NCI-H1436 treated with DMSO at 0.1 percent for 48 hours (cell line): ENCODE measurements at places on chromosomes 7 and 10.

DNA sequence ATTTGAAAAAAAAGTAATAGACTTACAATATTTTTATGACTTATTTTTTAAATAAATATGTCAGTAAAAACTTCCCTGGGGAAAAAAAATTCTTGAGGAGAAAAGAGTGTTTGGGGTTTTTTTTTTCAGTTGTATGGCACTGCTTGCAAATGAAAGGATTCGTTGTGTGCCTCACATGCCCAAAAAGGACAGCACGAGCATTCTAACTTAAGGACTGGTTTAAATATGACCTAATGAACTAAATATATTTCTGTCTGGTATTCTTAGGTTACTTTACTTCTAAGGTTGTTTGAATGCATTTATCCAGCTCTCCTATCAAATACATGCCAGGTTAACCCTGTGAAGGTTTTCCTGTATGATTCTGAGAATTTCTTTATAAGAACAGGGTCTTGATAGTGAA is 988 bp upstream of the CD36 start:
- DNase-seq = no peak

DNA sequence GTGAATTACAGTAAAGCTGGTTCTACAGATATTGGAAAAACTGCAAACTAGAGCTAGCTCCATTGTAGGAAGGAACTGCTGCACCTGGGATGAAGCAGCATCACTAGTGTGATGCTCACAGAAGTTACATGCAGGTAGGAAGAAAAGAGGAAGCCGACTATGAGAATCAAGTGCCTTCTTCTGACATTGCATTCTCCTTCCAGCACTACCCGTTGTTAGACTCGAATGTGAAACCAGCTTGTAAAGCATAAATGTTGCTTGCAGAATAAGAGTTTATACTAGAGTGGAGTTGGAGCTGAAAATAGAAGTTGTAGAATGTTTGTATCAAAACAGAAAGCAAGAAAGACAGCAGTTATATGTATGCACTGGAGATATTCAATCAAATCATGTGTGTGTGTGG is 49.9 kb downstream of the TRIM24 start:
- DNase-seq = no peak

GRCh38 chr7:105776068-105776790 is 100.2 kb downstream of the ATXN7L1 start:
- no peak for DNase-seq

DNA sequence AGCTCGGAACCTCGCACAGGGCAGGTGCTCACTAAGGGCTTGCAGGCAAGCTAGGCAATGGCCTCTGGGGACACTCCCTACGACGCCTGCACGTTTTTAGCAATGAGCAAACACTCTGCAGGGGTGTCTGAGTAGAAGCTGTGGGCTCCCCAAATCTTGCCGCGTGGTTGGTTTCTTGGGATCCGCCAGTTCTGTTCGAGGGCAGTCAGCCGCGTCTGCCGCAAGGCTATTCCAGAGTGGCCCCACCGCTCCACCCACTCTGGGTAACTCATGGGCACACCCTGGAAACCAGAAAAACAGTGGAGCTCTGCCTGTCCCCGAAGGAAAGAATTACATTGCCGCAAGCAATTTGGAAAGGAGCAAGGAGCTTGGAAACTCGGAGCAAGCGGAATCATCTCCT is 189.3 kb upstream of the LYZL2 start:
- DNase-seq = no peak

DNA sequence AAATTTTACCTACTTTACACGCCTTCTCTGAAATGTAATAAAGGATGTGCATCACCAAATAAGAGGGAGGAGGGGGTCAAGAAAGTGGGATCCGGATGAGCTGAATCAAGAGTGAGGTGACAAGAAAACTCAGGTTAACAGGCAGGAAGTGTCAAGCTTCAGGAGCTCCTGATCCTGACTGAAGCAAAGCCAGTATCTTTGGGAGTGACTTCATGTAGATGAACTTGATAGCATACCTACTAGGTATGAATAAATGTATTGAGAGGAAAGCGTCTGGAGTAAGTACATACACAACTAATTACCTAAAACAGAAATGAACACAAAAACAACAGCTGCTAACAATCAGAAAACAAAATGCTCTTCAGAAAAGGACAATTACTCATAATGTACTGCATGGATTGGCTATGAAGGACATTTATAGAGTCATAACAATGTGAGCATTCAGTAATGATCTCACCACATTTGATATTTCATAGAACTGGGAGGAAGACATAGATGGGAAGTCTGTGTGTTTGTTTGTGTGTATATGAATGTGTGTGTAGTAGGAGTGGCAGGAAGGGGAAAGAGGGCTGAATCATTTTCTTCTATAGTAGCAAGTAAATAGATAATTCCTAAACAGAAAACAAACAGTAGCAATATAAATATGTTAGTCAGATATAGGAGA is 29.4 kb downstream of the PRKG1 start:
- no peak for DNase-seq

DNA sequence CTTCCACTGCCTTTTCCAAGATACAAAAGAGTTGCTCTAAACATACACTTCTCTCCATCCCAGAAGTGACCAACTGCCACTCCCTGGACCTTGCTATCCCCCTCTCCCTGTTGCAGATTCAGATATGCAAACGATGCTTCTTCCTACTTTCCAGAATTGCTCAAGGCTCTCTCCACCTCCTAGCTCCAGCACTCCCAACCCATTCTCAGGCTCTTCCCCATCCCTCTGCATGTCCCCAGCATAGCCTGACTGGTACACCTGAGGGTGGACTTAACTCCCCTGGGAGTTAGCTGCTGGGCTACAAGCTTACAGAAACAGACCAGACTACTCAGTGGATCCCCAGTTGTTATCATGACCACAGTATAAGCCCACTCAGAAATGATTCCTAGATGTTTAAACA is 27.6 kb downstream of the MKRN1 start:
- DNase-seq = no peak

DNA sequence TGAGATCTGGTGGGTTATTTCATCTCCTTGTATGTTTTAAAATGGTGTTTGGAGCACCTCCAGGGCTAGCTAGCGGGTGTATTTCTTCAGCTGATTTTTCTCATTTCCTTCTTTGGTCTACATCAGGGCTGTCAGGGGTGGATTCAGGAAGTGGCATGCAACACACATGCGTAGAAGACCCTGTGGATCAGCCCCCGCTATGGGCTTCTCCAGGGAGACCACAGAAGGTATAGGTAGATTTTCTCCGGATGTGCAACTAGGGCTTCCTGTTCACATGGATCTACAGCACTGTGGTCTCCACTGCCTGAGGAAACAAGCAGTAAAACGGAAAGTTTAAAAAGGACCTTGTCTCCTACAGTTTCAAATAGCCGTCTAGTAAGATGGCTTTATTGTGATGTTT is 10.4 kb downstream of the NUB1 start:
- DNase-seq = no peak

DNA sequence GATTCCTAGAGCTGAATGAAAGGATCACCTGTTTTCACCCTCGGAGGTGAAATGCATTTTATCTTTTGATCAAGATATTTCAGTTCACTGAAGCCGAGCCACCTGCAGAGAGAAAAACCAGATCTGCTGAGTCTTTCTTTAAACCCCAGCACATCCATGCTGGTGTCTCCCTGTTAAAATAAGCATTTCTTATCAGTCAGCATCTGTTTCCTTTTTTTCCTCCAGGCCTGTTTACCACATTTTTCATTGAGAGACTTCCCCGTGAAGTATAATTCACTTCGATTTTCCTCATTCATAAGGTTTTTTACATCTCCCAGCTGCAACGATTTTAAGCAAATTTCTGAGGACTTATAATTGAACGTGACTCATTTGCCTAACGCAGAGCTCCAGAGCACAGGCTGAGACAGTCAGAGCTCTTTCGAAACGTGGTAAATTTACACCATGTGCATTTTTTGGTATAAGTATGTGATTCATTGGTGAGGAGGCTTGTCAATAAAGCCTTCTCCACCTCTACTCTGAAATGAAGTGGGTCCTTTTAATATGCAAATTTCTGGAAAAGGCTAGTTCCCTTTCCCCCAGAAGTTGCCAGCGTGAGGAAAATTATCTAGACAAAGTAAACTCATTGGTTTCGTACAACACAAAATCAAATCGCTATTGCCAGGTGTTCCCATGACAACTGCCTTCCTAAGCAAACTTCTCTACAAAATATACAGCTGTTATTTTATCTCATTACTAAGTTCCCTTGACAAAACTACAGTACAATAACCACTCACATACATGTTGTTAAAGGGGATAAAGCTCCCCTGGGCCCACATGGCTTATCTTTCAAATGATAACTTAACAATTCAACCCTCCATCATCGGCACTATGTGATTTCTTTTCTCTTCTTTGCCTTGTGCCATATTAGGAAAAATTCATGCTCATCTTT is 374.8 kb upstream of the AKR1E2 start:
- no peak for DNase-seq

GRCh38 chr7:157004521-157005455 is 5.7 kb downstream of the MNX1 start:
- no peak for DNase-seq

- no peak for DNase-seq
Measured at GRCh38 chr10:35691522-35692236, 49.6 kb upstream of the FZD8 start.

DNA sequence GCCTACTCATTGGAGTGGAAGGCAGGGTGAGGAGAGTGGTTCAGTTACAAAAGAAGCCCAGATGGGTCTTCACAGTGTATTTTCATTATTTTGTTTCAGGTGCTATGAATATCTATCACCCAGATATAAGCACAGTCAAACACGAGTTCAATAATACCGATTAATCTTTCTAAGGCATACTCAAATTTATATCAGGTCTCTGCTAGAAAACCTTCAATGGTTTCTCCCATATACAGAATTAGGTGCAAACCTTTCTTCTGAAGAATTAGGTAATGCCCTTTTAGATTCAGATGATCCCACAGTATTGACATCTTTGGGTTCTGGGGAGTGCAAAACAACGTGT is 14.7 kb upstream of the HPS1 start:
- DNase-seq = no peak

DNA sequence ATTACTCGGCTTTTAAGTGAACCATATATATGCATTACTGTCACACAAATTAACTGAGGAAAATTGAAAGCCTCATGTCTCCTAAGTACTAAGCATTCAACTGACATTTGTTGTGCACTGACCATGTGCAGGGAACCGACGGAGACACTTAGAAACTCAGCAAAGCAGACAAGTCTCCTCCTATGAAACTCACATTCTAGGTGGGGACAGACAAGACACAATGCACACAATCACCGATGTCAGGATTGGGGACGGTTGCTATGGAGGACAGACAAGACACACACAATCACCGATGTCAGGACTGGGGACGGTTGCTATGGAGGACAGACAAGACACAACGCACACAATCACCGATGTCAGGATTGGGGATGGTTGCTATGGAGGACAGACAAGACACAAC is 134.0 kb downstream of the PTPRN2 start:
- DNase-seq = no peak

GRCh38 chr10:101781984-101782810 is 1.0 kb downstream of the NPM3 start:
- no peak for DNase-seq

- DNase-seq = no peak
Measured at GRCh38 chr10:126570621-126571602, 99.6 kb downstream of the C10orf90 start.

DNA sequence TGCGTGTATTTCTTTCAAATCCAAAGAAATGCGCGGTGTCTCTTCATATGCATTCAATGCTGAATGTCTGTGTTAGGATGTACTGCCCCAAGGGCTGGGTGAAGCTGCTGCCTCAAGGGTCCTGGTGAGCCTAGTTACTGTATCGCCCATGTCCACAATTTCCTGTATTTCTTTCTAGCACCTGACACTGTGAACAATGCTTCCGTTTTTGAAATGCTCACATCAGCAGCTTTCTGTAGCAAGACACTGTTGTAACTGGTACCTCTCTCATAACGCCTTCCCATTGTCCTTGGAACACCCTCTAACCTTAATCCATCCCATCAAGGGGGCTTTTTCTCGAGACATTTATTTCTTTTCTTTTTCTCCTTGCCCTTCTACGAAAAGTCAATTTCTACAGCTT is 25.1 kb downstream of the NRP1 start:
- no peak for DNase-seq

GRCh38 chr10:2728087-2728486 is 339.3 kb upstream of the PFKP start:
- no peak for DNase-seq

DNA sequence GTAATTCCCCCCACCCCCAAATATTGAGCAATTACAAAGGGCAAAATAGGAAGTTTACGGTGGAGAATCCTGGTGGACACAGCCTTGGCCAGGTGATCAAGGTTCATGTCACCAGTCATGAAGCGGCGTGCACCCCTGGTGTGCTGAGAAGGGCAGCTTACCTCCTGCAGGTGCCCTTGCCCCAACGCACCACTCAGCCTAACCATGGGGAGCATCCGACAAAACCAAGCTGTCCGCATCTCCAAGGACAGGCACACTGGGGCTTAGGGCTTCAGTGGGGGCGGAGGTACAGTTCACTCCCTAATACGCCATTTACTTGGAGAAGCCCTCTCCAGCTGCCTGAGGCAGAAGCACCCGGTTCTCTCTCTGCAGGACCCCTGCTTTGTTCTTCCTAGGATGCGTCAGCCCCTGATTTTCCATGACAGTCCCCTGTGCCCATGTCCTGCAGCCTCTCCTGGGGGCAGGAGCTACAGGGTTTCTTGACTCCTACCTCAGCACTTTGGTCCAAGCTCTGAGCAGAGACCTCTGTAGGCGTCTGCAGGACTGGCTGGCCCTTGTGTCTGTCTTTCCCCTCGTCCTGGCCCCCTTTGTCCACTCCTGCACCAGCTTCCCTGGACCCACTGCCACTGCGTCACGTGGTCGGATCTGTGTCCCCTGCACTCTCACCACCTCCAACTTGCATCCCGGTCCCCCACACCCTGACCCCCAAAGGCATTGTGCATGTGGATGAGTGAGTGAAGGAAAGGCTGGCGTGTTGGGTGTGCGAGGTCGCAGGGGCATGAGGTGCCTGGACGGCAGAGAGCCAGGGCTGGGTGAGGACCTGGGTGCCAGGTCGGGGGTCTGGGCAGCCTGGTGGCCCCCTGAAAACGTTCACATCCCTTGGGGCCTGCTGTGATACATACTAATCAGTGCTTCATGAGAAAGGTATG is 113.7 kb downstream of the LHPP start:
- DNase-seq = no peak

DNA sequence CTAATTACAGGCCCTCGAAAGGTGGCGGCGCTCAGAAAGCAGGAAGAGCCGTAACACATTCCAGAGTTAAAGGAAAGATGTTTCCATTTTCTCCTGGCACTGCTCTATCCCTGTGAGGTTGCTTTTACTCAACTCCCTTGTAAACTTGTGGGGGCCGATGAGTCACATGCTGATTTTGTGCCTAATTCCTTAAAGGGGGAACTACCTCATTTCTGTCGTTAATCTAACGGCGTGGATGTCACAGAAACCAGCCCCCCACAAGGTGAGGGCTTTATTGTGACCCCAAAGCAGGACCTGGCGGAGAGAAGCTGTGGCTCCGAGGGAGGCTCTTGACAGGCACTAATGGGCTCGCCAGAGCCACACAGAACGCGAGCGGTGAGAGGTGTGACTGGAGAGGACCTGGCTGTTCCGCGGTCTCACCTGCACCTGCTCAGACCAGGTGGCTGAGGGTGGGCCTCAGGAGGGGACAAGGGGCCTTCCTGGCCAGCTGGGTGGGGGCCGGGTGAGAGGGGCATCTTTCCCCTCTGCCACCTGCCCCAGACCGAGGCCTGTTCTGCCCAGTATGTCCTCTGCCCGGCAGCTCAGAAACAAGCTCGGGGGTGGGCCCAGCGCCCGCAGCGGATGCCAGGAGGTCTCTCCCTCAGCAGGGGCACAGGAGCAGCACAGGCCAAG is 50.9 kb downstream of the CALML3 start:
- DNase-seq = no peak
